ENCODE measurements at places on chromosomes 11 and 22.

- no peak for DNase-seq
These were observed 8.7 kb upstream of the ABTB2 start for GRCh38 chr11:34366522-34366921.

GRCh38 chr11:119573858-119574257, 150.9 kb upstream of the THY1 start:
- no peak for DNase-seq

DNA sequence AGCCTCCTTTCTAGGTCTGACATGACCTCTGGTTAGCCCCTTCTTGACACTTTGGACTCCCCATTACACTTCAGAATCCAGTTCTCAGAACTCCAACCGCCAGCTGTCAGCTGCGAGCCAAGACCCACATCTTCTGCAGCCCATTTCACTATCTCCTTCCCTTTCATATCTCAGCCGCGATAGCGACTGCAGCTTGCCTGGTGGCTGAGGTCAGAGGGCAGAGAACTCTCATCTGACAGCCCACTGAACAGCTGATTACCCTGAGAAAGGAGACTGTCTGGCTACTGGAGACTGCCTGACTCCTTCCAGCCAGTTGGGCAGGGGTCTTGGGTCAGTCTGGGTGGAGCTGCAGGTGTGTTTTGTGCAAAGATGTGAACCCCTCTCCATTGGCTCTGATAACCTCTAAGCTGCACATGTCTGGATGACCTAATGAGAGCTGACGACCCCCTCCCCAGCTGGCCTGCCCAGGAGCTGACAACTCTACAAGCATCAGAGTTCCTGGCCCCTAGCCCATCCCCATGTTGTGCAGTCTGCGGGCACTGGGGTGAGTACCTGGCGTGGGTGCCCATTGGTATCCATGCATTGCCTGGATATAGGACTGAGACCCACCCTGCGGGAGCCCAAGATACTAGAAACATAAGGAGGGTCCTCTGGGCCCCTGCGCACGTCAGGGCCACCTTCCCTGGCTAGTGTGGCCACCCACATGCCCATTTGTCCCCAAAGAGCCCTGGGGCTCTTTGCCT, 1.1 kb downstream of the CHRM1 start:
- no peak for DNase-seq

- DNase-seq = no peak
These were observed 579.4 kb downstream of the JRKL start for GRCh38 chr11:96969251-96969650.

- no peak for DNase-seq
These were observed 32.1 kb upstream of the WNT7B start for GRCh38 chr22:46008836-46009596.

- DNase-seq = no peak
These were observed 2.2 kb downstream of the SLC37A4 start for GRCh38 chr11:119028346-119029068.

DNA sequence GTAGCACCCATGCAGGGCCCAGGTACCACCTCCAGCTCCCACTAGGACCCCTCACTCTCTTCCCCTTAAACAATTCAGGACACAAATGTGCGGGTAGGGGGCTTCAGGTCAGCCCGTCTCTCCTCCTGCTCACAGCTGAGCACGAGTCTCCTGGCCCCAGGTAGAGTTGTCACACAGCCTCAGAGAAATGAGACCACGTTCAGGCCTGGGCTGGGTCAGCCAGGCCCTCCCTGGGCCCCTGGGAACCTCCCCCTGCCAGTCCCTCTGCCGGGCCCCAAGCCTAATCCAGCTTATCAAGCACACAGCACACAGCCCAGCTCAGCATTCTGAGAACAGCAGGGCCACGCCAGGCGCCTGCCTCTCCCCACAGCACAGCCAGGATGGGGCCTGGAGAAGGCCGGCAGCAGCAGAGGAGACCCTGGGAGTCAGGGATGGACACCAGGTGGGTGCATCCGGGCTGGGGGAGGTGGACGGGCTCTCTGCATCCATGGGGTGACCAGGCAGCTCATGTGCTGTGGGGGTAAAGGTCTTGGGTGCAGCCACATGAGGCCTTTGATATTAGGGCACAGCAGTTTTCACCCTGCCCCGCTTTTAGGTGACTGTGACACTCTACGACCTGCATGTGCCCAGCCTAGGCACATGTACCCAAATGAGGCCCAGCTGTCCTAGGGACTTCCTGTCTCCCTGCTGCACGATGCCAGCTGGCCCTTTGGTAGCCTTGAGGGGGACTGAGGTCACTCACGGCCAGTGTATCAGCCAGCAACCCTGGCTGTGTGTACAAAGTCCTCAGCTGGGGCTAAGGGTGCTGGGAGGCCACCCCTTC, 87.0 kb downstream of the MORC2 start:
- no peak for DNase-seq

DNA sequence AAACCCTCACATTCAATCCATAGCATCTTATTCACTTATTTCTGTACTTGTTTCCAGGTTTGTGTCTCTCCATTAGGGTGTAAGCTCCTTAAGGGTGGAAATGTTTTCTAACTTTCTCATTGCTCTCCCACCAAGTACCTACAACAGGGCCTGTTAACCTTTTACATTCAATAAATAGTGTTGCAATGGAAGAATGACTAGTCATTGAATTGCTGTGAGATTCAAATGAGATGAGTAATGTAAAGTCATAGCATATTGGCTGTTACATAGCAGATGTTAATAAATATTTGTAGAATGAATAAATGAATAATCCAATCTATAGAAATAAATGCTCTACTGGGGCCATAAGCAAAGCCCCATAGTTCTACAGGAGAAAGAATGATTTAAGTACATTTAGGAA, 75.4 kb upstream of the DDI1 start:
- DNase-seq = no peak

GRCh38 chr11:92775003-92775676, 194.3 kb upstream of the MTNR1B start:
- DNase-seq = no peak

GRCh38 chr11:16763746-16764145, 25.3 kb downstream of the C11orf58 start:
- no peak for DNase-seq

DNA sequence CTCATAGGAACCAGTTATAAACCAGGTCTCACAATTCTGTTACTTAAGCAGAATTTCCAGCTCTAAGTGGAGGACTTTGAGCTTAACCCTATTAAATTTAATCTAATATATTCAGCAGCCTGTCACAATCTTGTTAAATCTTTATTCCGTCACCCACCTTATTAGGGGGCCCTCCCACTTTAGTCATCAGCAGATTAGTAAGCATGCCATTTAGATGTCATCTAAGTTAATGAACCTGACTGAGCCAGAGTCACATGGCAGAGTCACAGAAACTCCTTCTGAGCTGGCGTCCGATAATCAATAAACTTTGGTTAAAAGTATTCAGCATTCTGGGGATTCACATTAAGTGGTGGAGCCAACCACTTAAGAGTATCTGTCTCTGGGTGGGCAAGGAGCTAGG, 35.1 kb downstream of the TTC12 start:
- DNase-seq = no peak

- no peak for DNase-seq
These were observed 2.9 kb downstream of the E2F8 start for GRCh38 chr11:19237813-19238212.

DNA sequence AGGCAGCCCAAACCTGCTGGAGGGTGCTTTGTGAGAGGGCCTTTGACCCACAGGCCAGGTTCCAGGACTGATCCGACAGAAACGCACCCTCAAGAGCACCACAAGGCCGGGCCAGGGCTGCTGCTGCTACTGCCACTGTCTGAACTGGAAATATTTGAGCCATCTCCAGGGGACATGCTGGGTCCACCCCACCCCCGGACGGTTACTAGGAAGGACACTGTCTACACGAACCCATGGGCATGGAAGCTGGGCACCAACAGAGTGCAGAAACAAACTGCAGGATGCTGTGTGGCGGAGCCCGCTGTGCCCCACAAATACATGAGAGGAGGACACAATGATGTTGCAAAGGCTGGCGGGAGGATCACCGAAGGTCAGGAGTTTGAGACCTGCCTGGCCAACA, 283.7 kb downstream of the CTTN start:
- DNase-seq = no peak

DNA sequence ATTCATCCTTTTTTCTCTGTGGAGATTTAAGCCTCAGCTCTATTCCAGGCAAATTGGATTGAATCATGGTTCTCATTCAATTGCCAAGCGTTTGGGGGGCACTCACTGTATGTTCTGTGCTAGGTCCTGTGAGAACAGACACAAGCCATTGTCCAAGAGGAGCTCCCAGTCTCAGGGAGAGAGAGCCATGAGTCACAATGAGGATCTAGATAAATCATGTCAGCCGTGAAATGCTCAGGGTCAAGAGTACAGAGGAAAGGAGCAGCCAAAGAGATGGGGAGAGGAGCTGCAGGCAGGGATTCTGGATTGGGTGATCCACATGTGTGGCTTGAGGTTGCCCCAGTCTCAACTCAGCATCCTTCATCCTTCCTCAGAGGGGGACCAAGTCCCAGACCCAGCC, 93.6 kb downstream of the FEZ1 start:
- no peak for DNase-seq

DNA sequence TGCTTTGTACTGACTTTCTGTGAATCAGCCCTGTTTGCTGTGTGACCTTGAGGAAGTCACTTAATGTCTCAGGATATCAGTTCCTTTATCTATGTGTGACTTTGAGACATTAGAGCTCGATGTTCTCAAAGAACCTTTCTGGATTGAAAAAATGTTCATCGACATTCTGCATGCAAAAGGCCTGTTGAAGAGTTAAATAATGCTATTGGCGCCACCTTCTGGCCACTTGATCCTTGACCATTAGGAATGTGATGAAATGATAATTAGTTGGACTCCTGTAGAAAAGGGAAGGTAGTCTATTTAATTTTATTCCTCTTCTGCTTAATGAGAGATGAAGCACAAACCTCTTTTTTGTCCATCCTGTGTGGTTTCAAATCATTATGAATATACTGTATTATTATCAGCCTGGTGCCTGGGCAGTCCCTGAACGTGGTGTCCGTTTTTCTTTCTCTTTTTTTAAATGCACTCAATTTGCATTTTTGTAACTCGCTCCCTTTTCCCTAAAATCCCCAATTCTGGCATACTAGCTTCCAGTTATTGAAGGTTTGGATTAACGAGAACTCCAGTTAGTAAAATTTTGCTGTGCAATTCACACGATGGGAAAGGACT, 20.7 kb downstream of the ELF5 start:
- DNase-seq = no peak

GRCh38 chr11:44645827-44646226, 80.4 kb downstream of the CD82 start:
- DNase-seq = no peak

GRCh38 chr11:1546536-1547466, 25.3 kb downstream of the DUSP8 start:
- no peak for DNase-seq

DNA sequence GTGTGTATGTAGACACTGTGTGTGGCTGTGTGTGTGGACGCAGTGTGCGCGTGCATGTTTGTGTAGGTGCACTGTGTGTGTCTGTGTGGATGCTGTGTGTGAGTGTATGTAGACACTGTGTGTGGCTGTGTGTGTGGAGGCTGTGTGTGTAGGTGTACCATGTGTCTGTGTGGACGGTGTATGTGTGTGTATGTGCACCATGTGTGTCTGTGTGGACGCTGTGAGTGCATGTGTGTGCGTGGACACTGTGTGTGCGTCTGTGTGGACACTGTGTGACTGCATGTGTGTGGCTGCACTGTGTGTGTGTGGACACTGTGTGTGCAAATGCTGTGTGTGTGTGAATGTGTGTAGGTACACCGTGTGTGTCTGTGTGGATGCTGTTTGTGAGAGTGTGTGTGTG, 10.3 kb downstream of the TRPM5 start:
- no peak for DNase-seq

- no peak for DNase-seq
These were observed 2.9 kb upstream of the ARFGAP2 start for GRCh38 chr11:47179655-47179991.

DNA sequence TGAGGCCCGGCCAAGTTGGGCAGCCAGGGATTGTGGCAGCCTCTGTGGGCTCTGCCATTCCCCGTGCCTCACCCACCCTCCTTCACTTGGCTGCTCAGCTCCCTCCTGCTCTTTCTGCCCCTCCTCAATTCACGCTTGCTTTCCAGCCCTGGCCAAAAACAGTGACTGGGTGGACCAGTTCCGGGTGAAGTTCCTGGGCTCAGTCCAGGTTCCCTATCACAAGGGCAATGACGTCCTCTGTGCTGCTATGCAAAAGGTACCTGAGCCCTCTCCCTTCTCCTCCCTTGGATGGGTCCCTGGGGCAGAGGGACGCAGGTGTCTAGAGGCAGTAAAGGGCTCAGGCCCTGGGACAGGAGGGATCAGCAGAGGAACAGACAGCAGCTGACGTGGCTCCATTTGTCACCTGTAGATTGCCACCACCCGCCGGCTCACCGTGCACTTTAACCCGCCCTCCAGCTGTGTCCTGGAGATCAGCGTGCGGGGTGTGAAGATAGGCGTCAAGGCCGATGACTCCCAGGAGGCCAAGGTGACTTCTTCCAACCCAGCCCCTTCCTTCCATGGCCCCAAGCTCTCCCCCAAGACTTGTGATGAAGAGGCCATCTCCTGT, 2.7 kb downstream of the FREY1 start:
- no peak for DNase-seq

- no peak for DNase-seq
These were observed 1126.9 kb downstream of the BRD1 start for GRCh38 chr22:48700566-48701295.

GRCh38 chr11:120188811-120189455, 21.9 kb upstream of the OAF start:
- DNase-seq = no peak

DNA sequence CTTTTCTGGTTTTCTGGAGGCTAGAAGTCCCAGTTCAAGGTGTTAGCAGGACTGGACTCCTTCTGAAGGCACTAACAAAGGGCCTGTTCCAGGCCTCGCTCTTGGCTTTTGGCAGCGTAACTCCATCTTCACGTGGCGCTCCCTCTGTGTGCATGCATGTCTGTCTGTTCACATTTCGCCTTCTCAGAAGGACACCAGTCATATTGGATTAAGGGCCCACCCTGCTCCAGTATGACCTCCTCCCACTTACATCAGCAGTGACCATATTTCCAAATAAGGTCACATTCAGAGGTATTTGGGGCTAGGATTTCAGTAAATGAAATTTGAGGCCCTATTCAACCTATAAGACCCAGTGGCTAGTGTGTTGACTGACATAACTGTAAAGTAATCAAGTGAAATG, 20.0 kb downstream of the APLP2 start:
- DNase-seq = no peak

DNA sequence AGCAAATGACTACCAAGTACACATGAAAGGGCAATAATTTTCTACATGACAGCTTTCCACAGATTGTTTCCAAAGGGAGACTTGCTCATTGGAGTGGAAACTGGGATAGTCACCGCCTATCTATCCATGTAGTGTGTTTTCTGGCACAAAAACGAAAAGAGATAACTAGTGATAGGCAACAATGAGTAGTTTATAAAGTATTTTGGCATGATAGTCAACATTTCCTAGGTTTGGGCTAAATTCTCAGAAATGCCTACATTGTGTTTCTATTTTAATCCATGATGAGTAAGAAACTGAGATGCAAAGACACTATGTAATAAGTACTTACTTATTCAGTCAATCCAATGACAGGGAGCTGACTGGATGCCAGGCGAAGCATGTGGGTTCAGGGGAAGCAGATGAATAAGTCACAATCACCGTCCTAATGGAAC, 1129.1 kb downstream of the DLG2 start:
- no peak for DNase-seq
